NCI-H146 (cell line): ENCODE measurements at places on chromosomes 11 and 22.

GRCh38 chr11:126830216-126830806, 170.3 kb downstream of the KIRREL3 start:
- DNase-seq: peak; percentile 31

GRCh38 chr11:91326751-91327150, 897.9 kb upstream of the FAT3 start:
- no peak for DNase-seq

GRCh38 chr11:112012874-112013273, 12.3 kb upstream of the DLAT start:
- DNase-seq: no peak

DNA sequence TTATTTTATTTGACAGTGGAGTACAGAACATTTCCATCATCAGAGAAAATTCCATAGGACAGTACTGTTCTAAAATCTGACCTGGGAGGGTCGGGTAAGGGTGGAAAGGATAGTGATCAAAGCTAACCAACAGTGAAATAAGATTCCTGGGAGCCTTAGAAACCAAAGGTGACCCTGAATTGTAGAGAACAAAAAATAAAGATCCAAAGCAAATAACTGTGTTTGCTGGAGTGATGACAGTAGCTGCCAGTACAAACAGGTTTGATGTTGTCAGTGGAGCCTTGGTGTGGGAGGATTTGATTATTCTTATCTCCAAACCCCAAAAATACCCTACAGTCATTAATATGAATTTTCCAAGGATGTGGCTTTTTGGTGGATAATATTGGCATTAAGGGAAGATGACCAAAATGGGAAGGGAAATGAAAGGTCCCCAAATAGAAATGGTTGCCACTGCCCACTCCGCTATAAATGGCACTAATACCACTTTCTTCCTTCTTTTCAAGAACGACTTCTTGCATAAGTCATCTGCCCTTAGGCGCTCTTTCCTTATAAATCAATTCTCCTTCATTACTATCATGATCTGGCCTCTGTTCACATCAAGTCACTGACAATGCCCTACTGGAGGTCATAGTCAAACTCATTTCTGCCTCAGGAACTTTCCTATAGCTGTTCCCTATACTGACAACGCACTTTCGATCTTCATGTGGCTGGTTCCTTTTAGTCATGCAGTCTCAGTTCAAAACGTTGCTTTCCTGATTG, 44.4 kb downstream of the EHF start:
- peak; percentile 48 for DNase-seq

DNA sequence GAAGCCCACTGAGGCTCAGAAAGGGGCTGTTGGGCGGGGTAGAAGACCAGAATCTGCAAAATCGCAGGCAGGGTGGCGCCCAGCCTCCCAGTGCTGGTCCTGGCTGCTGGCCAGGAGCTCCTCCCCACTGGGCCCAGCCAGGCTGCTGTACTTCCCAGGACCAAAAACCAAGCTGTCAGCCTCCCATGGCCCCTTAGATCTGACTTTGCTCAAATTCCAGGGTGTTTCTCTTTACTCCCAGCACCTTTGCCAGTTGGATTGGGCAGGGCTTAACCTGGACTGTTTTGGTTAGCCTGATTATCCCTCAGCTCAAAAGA, 44.2 kb upstream of the WEE1 start:
- no peak for DNase-seq

DNA sequence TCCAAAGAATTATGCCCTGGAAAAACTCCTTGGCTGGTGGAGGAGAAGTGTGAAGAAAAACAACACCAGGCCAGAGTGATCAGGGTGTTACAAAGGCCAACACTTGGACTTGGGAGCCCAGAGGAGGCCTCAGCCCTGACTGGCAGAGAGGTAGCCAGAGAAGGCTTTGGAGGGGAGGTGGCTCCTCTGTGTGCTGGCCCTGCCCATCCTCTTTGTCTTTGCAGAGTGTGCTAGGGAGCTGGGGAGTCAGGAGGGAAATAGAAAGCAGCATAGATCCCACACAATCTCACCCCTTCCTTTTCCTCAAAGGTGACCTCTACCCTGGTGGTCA, 12.0 kb upstream of the P2RY6 start:
- no peak for DNase-seq

GRCh38 chr22:49077586-49077985, 750.1 kb downstream of the BRD1 start:
- no peak for DNase-seq

DNA sequence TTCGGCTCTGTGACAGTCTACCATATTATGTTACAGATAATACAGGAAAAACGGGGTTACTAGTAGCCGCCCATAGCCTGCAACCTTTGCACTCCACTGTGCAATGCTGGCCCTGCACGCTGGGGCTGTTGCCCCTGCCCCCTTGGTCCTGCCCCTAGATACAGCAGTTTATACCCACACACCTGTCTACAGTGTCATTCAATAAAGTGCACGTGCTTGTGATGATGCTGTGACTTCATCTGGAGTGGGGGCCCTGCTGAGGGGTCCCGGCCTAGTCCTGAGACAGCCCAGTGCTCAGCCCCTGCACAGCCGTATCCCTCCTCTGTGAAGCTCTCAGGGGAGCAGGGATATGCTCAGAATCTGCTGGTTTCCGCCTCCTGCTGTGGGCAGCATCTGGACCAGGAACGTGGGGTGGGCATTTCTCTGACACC, 1.2 kb downstream of the IFITM1 start:
- no peak for DNase-seq

DNA sequence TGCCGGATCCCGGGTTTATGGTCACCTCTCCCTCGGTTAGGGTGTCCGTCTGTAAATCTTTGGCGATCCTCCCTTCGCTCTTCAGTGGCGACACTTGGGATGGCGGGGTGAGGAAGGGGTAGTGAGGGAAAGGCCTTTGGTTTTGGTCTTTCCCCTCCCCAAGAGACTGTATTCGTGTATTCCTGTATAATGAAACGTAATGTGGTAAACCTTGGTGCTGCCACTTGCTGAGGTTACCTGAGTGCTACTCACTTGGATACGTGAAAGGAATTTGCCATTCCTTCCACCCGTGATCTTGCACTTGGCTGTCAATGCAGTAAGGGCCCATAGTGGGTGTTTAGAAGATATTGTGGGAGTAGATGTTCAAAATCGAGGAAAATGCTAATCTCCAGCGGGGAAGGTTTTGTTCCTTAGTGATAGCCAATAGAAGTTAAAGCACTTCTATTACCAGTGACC, 578 bp upstream of the NUP160 start:
- no peak for DNase-seq

- no peak for DNase-seq
Observed at GRCh38 chr11:134497586-134497985, 85.5 kb upstream of the B3GAT1 start.

GRCh38 chr22:34950489-34950888, 115.5 kb upstream of the ISX start:
- DNase-seq: no peak

DNA sequence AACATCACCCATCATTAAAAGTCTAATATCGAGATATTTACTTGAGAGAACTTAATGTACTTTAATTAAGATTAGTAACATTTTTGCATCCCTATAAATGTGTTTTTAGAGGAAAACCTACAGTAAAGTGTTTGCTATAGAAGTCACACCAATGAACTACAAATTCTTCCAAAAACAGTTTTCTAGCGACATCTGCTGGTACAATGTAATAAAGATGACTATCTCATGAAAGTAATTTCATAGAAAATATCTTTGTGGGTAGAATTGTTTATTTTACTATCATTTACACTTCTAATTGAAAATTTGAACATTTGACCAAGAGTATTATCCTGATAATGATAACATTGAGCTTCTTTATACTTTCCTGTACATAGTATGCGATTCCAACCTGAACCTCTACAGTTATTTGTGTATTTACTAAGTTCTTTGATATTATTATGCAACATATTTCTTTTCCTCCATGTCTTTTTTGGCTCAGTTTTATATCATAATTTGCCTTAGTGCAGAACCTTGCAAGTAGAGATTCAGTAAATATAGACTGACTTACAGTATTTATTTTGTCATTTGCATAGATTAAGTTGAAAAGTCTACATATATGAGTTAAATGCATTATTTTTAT, 252.7 kb downstream of the TMEM135 start:
- DNase-seq: peak; percentile 26

- no peak for DNase-seq
Observed at GRCh38 chr22:48083502-48083901, 1321.1 kb downstream of the TBC1D22A start.

DNA sequence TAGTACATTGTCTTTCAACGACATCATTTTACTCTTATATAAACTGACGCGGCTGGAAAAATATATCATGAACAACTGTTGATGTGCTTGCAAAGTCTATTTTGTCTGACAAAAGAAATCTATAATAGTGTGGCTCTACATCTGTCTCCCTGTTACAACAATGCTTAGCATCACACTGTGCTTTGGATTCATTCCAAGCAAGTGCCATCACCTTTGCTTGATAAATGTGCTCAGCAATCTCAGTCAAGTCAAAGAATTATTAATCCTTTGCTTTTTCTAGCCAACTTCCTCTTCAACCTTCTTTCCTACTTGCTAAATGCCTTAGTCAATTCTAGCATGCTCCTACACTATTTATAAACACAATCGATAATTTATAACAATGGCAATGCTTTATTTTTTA, 140.5 kb downstream of the FCHSD2 start:
- peak; percentile 75 for DNase-seq

DNA sequence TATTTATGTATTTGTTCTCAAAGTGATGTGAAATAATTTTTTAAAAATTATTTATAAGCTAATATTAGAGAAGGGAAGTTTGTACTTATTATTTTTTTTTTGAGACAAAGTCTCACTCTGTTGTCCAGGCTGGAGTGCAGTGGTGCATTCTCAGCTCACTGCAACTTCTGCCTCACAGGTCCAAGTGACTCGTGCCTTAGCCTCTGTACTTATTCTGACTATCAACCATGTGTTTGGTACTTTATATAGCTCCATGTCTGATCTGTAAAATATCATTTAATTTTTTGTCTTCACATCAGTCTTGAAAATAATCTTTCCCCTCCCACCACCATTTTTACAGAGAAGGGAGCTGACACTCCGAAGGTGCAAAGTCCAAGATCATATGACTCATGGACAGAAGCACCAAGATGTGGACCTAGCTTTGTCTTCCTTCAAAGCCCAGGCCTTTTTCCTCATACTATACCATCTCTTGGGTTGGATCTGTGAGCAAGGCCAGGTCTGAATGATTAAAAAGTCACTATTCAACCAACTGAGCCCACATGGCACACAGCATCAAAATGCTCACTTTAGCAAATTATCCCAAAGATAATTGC, 32.4 kb upstream of the EED start:
- DNase-seq: no peak

GRCh38 chr11:14687456-14687855, 43.9 kb downstream of the PDE3B start:
- no peak for DNase-seq

GRCh38 chr11:102279641-102280170, 37.6 kb upstream of the BIRC3 start:
- no peak for DNase-seq

DNA sequence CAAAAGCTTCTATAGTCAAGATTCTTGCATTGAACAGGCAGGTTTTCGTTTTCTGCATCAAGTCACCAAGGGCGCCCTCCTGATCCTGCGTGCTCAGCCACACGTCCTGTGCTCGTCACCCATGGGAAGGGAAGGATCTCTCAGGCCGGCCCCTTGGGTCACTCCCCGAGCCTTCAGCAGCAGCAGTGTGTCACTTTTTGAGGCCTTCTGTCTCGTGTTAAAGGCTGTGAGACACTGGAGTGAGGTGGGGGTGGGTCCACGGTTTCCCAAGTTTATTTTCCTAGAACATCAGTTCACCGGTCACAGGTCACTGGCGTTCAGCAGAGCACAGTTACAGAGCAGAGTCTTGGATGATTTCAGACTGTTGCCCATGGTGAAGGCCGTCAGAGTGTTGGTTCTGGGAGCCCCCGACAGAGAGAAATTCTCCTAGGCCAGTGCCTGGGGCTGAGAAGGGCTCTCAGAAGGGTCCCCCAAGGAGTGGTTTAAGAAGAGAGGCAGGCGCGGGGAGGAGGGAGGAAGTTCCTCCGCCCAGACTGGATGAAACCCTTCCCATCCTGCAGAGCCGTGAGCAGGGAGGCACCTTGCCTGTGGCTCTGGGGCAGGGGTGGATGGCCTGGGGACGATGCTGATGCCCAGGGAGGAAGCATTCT, 13.5 kb upstream of the ADORA2A start:
- DNase-seq: no peak

DNA sequence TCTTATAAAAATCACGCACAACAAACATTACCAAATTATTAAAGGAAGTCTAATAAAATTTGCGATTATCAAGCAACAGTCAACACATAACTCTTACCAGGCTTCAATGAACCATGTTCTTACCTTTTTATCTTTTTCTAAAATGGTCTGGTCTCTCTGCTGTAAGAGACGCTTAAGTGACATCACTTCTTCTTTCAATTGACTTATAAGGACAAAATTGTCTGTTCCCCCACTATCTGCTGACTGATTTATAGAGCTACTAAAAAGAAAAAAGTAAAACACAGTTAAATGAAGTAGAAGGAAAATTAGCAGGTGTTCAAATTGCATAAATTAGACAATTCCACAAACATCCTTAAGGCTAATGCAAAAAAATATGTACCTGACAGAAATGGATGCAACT, 10.9 kb downstream of the FAM76B start:
- no peak for DNase-seq

DNA sequence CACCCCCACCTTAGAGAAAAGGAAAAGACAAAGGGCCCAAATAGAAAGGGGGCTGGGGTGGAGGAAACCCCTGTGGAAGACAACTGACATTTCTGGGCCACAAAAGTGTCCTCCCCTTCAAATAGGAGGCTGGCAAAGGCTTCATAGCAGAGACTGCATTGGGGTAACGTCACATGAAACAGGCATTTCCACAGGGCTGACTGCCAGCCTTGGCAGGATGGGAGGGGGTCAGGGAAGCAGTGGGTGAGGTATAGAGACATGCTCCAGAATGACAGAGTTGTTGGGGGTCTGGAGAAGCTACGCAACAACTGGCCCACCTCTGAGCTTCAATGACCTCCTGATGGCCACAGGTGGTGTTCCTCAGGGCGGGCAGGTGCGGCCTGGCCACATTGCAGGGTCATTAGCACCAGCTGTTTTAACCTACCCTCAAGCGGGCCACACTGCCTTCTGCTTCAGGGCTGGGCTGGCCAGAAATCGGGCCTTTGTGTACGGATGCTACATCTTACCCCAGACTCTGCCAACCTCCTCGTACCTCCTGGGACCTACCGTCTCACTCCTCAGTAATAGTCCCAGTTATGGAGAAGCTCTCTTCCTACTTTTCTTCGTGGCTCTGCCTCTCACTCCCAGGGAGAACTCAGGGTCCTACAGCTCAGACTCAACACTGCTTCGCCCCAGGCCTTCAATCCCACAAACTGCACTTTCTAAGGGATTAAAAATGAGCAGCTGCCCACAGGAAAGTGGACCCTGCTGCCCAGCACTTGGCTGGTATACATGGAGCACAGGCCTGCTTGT, 160.0 kb upstream of the NCAM1 start:
- DNase-seq: peak; percentile 15

DNA sequence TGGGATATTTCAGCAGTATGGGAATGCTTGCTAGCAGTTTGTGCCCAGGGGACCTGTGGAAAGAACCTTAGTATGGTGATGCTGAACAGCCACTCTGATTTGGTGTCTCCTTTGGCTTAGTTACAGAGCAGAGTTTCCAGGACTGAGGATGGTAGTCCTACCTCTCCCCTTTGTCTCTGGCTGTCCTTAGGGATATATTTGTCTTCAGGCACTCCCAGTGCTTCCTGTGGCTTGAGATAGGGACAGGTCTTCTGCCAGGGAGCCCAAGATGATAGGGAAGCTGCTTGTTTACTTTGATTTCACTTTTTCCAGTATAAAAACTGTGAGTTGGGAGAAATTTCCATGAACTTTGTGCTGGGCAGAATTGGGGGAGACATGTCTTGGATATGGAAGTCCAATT, 28.2 kb downstream of the ANKRD42 start:
- no peak for DNase-seq

GRCh38 chr22:49296561-49296960, 531.1 kb downstream of the BRD1 start:
- DNase-seq: no peak
